GM12865 (cell line): ENCODE measurements at places on chromosomes 16 and 17.

- no peak for DNase-seq
These were observed 67.1 kb upstream of the ZNF469 start for GRCh38 chr16:88315543-88316105.

DNA sequence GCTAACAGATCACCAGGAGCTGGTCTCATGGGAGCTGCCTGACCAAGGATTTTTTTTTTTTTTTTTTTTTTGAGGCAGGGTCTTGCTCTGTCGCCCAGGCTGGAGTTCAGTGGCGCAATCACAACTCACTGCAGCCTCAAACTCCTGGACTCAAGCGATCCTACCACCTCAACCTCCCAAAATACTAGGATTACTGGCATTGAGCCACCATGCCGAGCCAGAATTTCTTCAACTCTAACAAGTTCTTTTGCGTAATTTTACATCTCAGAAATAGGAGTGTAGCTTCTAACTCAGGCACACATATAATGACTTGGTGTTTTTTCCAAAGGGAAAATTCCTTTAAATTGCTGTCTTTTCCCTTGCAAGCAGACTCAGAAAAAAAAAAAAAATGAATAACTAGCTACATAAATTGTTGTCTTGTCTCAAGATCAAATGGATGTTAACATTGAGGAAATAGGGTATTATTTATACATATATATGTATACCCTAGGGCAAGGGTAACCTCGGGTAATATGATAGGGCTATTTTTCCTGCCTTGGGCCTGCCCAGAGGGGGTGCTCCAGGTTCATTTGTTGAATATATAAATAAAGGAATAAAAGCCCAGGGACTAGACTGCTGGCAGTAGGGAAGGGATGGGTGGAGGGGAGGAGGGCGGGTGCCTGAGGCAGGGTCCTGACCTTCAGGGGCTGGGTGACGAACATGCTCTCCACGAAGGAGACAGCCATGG, 42.8 kb upstream of the GCSH start:
- DNase-seq = no peak

- DNase-seq = no peak
These were observed 24.9 kb downstream of the TRIM16 start for GRCh38 chr17:15659236-15659635.

DNA sequence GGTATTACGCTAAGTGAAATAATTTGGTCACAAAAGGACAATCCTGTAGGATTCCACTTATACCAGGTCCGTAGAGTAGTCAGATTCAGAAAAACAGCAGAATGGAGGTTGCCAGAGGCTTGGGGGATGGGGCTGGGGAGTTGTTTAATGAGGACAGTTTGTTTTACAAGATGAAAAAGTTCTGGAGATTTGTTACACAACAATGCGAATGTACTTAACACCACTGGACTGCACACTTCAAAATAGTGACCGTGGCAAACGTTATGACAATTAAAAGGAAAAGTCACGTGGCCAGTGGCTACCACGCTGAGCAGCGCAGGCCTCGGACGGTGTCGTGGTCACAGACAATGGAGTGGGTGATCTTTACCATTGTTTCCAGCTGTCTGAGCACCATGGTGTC, 338.1 kb downstream of the SEC14L1 start:
- no peak for DNase-seq

GRCh38 chr17:62343764-62344270, 36.5 kb upstream of the EFCAB3 start:
- no peak for DNase-seq

DNA sequence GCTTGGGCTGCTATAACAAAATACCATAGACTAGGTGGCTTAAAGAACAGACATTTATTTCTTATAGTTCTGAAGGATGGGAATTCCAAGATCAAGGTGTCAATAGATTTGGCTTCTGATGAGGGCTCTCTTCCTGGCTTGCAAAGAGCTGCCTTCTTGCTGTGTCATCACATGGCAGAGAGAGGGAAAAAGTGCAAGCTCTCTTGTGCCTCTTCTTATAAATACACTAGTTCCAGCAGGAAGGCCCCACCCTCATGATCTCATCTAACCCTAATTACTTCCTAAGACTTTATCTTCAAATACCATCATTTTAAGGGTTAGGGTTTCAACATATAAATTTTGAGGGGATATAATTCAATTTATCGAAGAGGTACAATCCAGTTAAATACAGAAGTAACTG, 30.6 kb downstream of the ABCA9 start:
- no peak for DNase-seq

DNA sequence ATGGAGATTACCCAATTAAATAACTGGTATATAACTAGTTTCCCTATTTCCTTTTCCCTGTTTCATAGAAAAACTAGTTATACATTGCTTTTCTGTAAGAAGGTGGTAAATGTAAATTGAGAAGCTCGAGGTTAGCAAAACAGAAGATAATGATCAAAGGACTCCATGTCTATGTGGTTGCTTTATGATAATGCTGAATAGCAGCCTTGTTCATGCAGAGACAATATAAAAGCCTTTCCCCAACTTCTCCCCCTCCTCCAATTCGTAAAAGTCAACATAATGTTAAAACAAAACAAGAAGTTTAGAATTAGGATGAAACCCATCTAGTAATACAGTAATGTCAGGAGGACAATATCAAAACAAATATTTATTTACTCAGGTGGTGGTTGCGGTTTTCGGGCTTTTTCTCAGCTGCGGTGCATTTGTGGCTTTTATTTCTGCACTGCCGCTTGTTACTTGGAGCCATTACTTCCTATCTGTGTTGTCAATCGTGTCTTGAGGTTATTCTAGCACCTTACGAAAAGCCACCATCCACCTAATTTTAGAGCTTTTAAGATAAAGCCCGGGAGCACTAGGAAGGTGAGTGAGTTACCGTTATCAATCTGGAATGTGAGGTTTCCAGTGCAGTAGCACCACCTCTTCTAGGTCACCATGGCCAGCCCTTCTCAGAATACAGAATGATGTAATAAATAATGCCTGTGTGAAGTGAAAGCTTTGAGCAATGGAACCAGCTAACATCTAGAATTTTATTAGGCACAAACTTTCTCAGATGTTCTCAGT, 297.5 kb downstream of the CDH13 start:
- DNase-seq = no peak

DNA sequence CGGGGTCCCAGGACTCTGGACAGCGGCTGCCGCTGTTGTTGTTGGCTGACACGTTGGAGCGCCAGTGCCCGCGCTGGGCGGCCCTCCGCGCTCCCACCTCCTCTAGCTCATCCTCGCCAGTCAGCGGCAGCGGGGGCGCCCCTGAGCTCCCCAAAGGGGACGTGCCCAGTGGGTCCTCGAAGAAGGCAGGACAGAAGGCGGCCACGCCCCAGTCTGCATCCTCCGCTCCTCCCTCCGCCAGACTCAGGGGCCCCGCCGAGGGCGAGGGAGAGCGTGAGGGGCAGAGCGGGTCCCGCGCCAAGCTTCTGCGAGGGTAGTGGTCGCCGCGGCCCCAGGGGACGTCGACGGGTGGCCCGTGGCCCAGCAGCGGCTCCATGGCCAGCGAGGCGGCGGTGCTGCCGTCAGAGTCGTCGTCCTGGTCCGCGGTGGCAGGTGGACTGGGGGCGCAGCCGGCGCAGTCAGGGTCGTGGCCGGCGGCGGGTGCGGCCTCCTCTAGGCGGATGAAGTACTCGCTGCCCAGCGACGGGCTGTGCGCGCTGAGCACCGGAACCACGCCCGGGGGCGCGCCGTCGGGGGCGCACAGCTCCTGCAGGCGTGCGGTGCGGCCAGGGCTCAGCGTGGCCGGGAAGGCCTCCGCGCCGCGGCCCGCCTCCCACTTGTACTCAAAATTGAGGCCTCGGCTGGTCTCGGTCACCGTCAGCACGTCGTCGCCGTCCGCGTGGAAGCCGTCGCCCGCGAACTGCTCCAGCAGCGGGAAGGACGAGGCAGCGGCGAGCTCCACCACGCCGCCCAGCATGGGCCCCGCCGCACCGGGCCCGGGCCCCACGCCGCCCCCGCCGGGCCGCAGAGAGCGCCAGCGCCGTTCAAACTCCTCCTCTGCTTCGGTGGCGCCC, 43.2 kb upstream of the PVALEF start:
- DNase-seq = no peak

DNA sequence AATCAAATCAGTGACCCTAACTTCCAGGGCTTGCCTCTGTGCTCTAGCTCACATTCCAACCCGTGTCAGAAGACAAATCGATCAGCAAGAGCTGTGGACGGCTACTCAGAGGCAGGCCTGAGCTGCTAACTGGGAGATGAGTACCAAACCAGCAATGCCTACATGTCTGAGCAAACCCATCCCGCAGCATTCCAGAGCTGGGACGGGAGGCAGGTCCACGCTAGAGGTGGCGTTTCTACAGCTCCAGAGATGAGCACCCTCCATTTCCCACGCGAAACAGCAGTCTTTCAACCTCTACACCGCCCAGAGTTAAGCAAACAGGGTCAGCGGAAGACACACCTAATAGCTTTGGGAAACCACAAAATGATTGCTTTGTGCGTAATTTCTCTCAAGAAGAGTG, 6.5 kb downstream of the NXN start:
- DNase-seq = no peak

GRCh38 chr16:18839555-18839954, 38.2 kb upstream of the ARL6IP1 start:
- no peak for DNase-seq
